Mesothelial cell of epicardium (in vitro differentiated cells): ENCODE measurements at places on chromosomes 13 and 19. TPM values are rescaled to one million over a fixed set of nuclear protein-coding genes. Genes with fewer than 3 reads are reported as not detected.

GRCh38 chr13:93736909-93737308, 510.3 kb downstream of the GPC6 start:
- no peak overlapping the region for H3K27ac ChIP-seq
- no peak overlapping the region for H3K4me3 ChIP-seq

- H3K36me3 ChIP-seq = no peaks in the 10 kb centered on the region
- no peak overlapping the region for H3K27ac ChIP-seq
- peaks cover 15% of the 10 kb centered on the region for H3K4me1 ChIP-seq
- peaks cover 35% of the 10 kb centered on the region for H3K27me3 ChIP-seq
- peak overlapping the region; percentile 68 for H3K4me3 ChIP-seq
Measured at GRCh38 chr13:112968380-112968909, 569 bp upstream of the MCF2L start.

GRCh38 chr19:55116232-55116858, 1.1 kb downstream of the PPP1R12C start:
- no peak for DNase-seq
- peaks cover 9% of the 10 kb centered on the region for H3K27me3 ChIP-seq
- H3K27ac ChIP-seq = peak overlapping the region; percentile 97
- H3K4me3 ChIP-seq = peak overlapping the region; percentile 85
- H3K36me3 ChIP-seq = no peaks in the 10 kb centered on the region

DNA sequence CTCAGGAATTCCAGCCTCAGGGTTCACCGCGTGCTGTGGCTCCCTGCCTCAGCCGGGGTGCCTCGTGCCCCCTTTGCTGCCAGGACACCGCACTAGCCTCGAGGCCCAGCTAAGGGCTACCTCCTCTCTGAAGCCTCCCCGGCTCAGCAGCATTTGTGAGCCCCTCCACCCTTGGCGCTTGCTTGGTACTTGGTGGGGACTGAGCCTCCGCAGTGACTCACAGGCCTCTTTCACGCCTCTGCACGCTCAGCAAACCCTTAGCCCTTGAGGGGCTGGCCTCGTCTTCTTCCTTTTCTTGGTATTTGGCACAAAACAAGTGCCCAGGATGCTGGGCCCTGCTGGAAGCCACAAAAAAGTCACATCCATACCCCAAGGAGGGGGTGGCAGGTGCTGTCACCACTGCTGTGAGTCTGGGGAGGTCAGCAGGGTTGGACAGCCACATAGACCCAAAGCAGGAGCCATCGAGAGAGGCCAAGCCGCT, 85.4 kb upstream of the TM9SF2 start:
- no peak overlapping the region for H3K4me3 ChIP-seq
- no peak for DNase-seq
- H3K4me1 ChIP-seq = peaks cover 4% of the 10 kb centered on the region
- peaks cover 9% of the 10 kb centered on the region for H3K27me3 ChIP-seq
- no peaks in the 10 kb centered on the region for H3K36me3 ChIP-seq

- no peaks in the 10 kb centered on the region for H3K27me3 ChIP-seq
- no peak overlapping the region for H3K4me3 ChIP-seq
- peak overlapping the region; percentile 41 for H3K27ac ChIP-seq
- H3K36me3 ChIP-seq = peaks cover 9% of the 10 kb centered on the region
Measured at GRCh38 chr13:98543378-98544103, 33.4 kb downstream of the STK24 start.

DNA sequence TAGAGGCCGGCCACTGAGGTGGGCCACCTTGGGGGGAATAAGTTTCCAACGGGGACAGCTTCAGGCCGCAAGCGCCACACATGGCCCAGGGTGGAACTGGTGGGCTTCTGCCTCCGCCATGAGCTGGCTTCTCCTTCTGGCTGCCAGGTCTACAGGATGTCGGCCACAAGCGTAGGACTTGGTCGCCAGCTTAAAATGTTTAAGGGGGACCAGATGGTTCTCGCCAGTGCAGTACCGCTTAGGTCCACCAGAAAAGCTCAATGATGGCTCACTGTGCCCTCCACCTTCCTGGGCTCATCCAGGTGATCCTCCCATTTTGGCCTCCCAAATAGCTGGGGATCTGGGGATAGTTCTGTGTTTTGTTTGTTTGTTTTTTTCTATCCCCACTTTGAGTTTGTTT, 38.7 kb upstream of the ZNF254 start:
- no peak overlapping the region for H3K4me3 ChIP-seq
- peaks cover 7% of the 10 kb centered on the region for H3K4me1 ChIP-seq
- peaks cover 55% of the 10 kb centered on the region for H3K36me3 ChIP-seq
- H3K27ac ChIP-seq = no peak overlapping the region

- peaks cover 7% of the 10 kb centered on the region for H3K4me1 ChIP-seq
- no peak overlapping the region for H3K27ac ChIP-seq
- H3K27me3 ChIP-seq = no peaks in the 10 kb centered on the region
- no peaks in the 10 kb centered on the region for H3K36me3 ChIP-seq
- no peak for DNase-seq
- no peak overlapping the region for H3K4me3 ChIP-seq
Measured at GRCh38 chr13:62682788-62683187, 1267.1 kb upstream of the PCDH20 start.

GRCh38 chr19:34364462-34364829, 550 bp upstream of the GPI start:
- peak overlapping the region; percentile 90 for H3K4me3 ChIP-seq
- H3K4me1 ChIP-seq = peaks cover 34% of the 10 kb centered on the region
- H3K27me3 ChIP-seq = no peaks in the 10 kb centered on the region
- peak overlapping the region; percentile 69 for H3K27ac ChIP-seq
- no peak for DNase-seq

DNA sequence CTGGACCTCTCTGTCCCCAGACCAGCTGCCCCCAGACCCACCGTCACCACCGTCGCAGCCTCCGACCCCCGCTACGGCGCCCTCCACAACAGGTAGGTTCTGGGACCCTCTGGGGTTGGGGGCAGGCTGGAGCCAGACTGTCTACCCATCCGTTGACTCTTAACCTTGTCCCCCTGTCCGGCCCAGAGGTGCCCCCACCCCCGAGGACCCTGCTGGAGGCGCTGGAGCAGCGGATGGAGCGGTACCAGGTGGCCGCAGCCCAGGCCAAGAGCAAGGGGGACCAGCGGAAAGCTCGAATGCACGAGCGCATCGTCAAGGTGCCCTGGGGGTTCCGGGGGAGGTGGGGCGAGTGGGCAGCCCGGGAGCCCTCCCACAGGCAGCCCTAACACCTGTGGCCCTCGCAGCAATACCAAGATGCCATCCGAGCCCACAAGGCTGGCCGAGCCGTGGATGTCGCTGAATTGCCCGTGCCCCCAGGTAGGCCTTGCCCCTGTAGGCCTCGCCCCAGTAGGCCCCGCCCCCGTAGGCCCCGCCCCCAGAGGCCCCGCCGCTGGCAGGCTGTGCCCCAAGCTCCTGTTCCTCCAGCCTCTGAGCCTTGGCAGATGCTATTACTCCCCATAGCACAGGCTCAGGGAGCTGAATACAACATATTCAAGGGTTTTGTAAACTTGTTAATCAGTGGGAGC, 12.9 kb downstream of the CC2D1A start:
- no peaks in the 10 kb centered on the region for H3K27me3 ChIP-seq
- DNase-seq = no peak
- no peaks in the 10 kb centered on the region for H3K4me1 ChIP-seq
- H3K4me3 ChIP-seq = no peak overlapping the region
- H3K36me3 ChIP-seq = peaks cover 48% of the 10 kb centered on the region

DNA sequence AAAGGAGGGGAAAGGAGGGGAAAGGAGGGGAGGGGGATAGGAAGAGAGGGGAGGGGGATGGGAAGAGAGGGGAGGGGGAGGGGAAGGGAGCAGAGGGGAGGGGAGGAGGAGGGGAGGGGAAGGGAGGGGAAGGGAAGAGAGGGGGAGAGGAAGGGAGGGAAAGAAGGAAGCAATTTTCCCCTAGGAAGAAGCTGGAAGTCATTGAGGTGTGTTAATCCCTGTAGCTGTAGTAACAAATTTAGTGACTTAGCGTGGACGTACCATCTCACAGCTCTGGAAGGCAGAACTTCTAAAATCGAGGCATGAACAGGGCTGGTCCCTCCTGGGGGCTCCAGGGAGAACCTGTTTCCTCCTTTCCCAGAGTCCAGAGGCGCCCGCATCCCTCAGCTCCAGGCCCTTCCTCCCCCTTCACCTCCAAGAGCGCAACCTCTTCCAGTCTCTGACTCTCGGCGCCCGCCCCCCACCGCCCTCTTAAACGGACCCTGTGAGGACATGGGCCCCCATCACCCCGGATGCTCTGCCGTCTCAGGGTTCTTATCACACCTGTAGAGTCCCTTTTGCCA, 5.6 kb upstream of the CDC34 start:
- DNase-seq = no peak
- peaks cover 5% of the 10 kb centered on the region for H3K36me3 ChIP-seq
- H3K4me3 ChIP-seq = no peak overlapping the region
- no peak overlapping the region for H3K27ac ChIP-seq
- peaks cover 6% of the 10 kb centered on the region for H3K4me1 ChIP-seq

- H3K36me3 ChIP-seq = no peaks in the 10 kb centered on the region
- no peak overlapping the region for H3K27ac ChIP-seq
- peaks cover 26% of the 10 kb centered on the region for H3K27me3 ChIP-seq
- H3K4me3 ChIP-seq = no peak overlapping the region
- H3K4me1 ChIP-seq = no peaks in the 10 kb centered on the region
Measured at GRCh38 chr13:78241278-78241919, 322.8 kb upstream of the EDNRB start.

GRCh38 chr19:14089662-14090508, 666 bp downstream of the SAMD1 start:
- peak overlapping the region; percentile 78 for H3K4me3 ChIP-seq
- peaks cover 14% of the 10 kb centered on the region for H3K4me1 ChIP-seq
- H3K36me3 ChIP-seq = peaks cover 24% of the 10 kb centered on the region
- DNase-seq = peak; percentile 69
- H3K27me3 ChIP-seq = no peaks in the 10 kb centered on the region

GRCh38 chr13:76123548-76123947, 487.4 kb downstream of the LMO7 start:
- H3K4me1 ChIP-seq = no peaks in the 10 kb centered on the region
- H3K4me3 ChIP-seq = no peak overlapping the region
- no peak for DNase-seq
- no peak overlapping the region for H3K27ac ChIP-seq

DNA sequence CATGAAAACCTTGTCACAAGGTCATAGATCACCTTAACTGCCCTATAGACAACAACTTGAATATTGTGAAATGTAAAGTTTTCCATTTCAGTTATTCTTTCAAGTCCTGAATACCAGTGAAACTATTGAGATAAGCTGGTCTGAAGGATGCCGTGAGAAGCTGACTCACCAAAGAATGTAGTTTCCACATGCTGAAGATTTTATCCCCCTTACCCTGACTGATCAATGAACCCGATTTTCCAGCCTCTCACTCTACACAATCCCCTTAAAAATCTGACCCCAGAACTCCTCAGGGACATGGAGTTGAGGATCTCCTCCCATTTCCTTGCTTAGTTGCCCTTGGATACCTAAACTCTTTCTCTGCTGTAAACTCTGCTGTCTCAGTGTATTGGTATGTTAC, 67.5 kb downstream of the POSTN start:
- H3K27ac ChIP-seq = no peak overlapping the region
- H3K4me1 ChIP-seq = peaks cover 7% of the 10 kb centered on the region
- H3K4me3 ChIP-seq = no peak overlapping the region
- DNase-seq = no peak
- H3K36me3 ChIP-seq = peaks cover 6% of the 10 kb centered on the region

DNA sequence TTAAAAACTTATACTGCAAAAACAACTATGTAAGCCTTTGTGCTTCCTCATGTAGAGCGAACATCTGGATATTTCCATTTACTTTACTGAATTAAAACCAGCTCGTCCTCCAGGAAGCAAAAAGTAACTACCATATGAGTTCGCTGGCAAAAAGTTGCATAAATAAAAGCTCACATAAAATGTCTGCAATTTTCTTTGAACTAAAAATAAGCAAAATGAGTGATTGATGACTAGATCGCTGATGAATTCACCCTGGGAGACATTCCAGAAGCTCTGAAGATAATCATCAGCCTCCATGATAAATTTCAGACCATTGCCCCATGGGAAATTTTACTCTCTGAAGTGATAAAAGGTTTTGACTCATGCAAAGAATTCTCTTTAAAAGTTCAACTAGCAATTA, 67.3 kb upstream of the SACS start:
- DNase-seq = no peak
- H3K36me3 ChIP-seq = no peaks in the 10 kb centered on the region

DNA sequence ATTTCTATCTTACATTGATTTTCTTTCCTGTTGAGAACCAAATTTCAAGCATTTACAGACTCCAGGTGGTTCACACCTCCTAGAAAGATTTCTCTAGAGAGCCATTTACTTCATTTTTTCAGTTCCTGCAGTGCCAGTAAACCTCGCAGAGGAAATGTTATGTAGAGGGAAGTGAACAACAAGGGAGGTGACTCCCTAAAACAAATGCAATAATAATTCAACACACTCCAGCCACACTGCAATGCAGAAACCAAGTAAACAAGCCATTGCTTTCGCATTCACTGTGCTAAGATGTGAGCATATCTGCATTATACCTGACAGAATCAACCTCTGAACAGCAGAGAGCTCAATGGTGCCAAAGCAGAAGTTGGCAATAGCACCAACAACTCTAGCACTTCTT, 215.1 kb downstream of the RBM26 start:
- no peak overlapping the region for H3K4me3 ChIP-seq
- no peak overlapping the region for H3K27ac ChIP-seq
- no peaks in the 10 kb centered on the region for H3K27me3 ChIP-seq
- H3K36me3 ChIP-seq = no peaks in the 10 kb centered on the region

- H3K27me3 ChIP-seq = no peaks in the 10 kb centered on the region
- H3K36me3 ChIP-seq = peaks cover 26% of the 10 kb centered on the region
- DNase-seq = no peak
- no peak overlapping the region for H3K4me3 ChIP-seq
- H3K4me1 ChIP-seq = peaks cover 7% of the 10 kb centered on the region
Measured at GRCh38 chr13:41588448-41588847, 131.1 kb downstream of the RGCC start.

- peaks cover 17% of the 10 kb centered on the region for H3K4me1 ChIP-seq
- H3K27me3 ChIP-seq = no peaks in the 10 kb centered on the region
- DNase-seq = no peak
- no peak overlapping the region for H3K27ac ChIP-seq
Measured at GRCh38 chr13:32228330-32229041, 86.7 kb downstream of the ZAR1L start.

- no peak overlapping the region for H3K27ac ChIP-seq
- H3K27me3 ChIP-seq = no peaks in the 10 kb centered on the region
- H3K36me3 ChIP-seq = peaks cover 3% of the 10 kb centered on the region
- H3K4me1 ChIP-seq = no peaks in the 10 kb centered on the region
Measured at GRCh38 chr13:19182536-19182935, 912 bp upstream of the TUBA3C start.

P2RY11 gene
- total RNA-seq = 30.8 to 33.6 TPM (median 31.2 TPM) in 3 replicates

KLK3 gene
- not detected in 3 replicates for total RNA-seq

CEACAM16 gene
- total RNA-seq = not detected in 3 replicates

EDNRB gene
- 3.0 to 3.4 TPM (median 3.2 TPM) in 3 replicates for total RNA-seq

HPN gene
- 20.3 to 22.9 TPM (median 21.3 TPM) in 3 replicates for total RNA-seq

OR7D4 gene
- not detected in 3 replicates for total RNA-seq
